ENCODE measurements at places on chromosomes 5 and 9. TPM values are rescaled to one million over a fixed set of nuclear protein-coding genes. Genes with fewer than 3 reads are reported as not detected.

Gene MRPL50
- total RNA-seq: 8.8 TPM

Gene THOC3
- 45.0 TPM for total RNA-seq

Gene EXD3
- 28.1 TPM for total RNA-seq

Gene SV2C
- total RNA-seq: 1.8 TPM

Gene GRK6
- total RNA-seq: 16.4 TPM

Gene GPR150
- total RNA-seq: 0.18 TPM

DNA sequence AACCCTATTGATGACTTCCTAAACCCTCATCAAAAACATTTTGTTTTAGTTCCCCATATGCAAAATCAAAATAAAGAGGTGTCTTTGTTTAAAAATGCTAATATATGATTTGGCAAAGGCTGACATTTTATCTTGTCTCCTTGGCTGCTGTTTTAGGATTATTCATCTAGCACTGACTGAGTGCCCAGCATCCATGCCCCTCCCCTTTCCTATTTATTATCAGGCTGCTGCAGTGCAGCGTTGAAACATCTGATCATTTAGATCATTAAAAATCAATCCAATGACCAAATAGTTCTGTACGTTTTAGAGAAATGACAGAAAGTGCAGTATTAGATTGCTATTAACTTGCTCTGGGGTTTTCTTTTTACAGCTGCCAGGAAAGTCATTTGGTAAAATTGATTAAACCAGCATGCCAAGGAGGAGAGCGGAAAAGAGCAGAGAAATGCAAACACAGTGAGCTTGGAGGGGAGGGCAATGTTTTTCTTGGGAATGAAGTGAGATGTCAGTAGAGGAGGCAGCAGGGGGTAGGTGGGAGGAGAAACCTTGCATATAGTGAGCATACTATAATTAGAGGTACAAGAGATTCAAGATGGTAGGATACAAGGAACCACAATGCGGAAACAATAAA, 286.3 kb downstream of the PDE4D start:
- DNase-seq: no peak

DNA sequence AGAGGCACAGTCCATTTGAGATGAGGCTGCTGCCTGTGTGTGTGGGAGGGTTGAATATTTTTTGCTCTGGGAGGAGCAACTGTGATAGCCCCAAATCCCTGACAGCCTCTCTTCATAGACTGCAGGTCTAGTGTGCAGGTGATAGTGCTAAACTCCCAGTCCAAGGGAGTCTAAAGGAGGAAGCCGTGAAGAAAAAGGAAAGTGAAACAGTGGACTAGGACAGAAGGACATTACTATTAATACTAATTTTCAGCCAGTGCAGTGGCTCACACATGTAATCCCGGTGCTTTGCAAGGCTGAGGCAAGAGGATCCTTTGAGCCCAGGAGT, 295.0 kb downstream of the PDE4D start:
- no peak for DNase-seq

GRCh38 chr9:108399851-108400250, 455.9 kb downstream of the ACTL7B start:
- DNase-seq: no peak

- DNase-seq: no peak
These were observed 55.6 kb upstream of the SNCAIP start for GRCh38 chr5:122256388-122256787.

- peak; percentile 56 for DNase-seq
These were observed 210.2 kb upstream of the ACTBL2 start for GRCh38 chr5:57692582-57693487.

DNA sequence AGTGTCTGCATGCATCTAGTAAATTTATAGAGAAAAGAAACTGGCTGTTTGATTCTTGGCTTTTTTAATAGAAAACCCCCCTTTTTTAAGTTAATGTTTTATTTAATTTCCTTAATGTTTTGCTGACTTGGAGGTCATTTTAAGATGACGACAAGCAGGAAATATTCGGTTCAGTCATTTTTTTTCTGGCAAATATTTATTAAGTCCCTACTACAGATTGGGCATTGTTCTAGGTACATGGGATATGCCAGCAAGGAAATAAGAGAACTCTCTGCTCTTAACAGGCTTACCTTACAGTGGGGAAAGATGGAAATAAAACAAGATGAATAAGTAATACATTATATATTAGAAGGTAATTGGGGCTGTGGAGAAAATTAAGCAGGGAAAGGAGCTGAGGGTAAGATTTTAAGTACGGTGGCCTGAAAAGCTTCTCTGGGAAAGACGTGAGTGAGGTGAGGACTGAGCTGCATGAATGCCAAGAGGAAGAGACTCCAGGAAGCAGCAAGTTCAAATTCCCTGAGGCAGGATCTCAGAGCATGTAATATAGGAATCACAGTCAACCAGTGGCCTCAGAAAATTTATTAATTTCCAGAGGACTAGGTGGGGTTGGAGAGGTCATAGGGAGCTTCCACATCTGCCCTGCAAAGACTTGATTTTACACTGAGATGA, 316.0 kb upstream of the DAP start:
- no peak for DNase-seq

GRCh38 chr5:126009566-126009965, 413.6 kb upstream of the GRAMD2B start:
- DNase-seq: no peak

GRCh38 chr9:81266674-81267073, 422.7 kb downstream of the TLE1 start:
- DNase-seq: no peak

DNA sequence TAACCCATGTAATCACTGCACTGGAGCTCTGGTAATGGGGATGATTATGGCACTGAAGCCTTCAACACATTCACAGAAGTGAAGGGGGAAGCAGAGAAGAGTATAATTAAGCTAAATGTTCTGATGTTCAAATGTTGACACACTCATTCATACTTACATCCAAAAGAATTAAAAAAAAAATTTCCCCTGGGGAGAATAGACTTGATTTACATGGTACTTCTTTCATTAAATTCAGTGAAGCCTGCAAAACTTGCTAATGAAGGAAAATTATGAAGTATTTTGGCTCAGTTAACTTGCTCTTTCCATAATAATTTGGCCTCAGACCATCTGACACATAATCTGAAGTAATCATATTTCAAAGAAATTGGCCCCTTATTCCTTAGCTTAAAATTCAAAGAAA, 428.8 kb downstream of the SH3GL2 start:
- no peak for DNase-seq
